Activated CD4-positive, alpha-beta memory T cell treated with anti-CD3 and anti-CD28 coated beads for 36 hours (primary cell): ENCODE measurements at places on chromosomes 7 and 10. TPM values are rescaled to one million over a fixed set of nuclear protein-coding genes. Genes with fewer than 3 reads are reported as not detected.

FGFR2 gene
- total RNA-seq, result 0.19 TPM

NME8 gene
- total RNA-seq, result not detected

SDK1 gene
- total RNA-seq, result 0.24 TPM

C7orf25 gene
- total RNA-seq, result 4.3 TPM

FLNC gene
- total RNA-seq, result 0.05 TPM

DNA sequence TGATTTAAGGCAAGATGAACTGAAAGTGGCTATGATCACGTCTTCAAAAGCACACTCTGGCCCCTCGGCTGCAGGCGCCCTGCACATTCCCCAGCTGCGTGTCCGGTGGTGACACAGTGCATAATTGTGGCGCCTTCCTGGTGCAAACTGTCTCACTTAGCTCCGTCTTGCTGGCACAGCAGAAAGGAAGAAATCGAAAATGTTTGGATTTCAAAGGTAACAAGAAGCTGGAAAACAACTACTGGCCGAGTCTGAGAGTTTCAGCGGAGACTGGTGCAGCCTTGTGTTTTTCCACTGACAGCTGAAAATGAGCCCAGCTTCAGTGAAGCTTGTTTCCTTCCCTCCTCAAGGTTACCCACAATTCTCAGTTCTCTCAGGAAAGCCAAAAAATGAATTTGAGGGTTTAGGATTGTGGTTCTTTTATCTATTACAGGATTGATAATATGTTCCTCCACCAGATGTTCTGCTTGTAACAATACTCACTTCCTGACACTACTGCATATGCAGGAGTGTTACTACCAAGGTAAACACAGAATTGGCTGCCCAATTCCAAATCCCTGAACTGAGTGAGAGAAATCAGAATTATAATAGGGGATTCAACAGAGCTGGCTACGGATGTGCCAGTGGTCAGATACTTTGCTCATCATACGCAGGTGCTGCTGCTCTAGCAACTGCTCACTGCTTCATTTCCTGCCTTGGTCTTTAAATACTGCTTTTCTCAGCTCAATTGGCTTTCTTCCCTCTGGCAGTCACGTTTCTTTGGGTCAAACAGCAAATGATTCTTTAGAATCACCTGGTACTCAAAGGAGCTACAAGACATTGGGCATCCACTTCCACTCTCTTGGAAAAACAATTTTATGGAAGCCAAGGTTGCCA lies 63.7 kb downstream of the TRUB1 start:
- DNase-seq, result no peak

DNA sequence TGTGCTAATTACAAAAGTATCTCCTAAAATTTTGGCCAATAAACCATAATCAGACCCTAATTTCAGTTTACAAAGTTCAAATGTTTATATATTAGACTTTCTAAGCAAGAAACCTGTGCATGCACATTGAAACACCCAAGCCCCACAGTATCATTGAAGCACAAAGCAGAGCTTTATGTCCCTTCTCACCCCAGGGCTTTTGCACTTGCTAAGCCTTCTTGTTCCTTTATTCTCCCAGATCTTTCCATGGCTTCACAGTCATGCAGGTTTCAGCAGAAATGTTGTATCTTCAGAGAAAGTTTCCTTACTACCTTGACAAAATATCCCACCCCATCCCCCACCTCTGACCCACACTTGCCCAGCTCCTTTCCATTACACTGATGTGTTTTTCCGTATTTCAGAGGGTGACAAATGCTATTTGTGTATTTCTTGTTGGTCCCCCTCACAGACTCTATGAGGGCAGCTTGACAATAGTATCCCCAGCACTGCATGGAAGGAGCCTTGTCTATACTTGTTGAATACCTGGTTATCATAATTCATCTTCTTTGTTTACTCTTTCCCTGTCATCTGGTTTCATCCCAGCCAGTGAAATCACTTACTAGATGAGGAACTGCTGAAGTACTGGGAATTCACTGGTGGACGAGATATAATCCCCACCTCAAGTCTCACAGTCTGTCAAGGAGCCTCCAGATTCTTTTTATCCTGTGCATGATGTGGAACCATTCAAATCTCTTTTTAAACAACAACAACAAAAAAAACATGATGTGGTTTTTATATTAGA lies 24.0 kb upstream of the PCGF5 start:
- DNase-seq, result no peak

DNA sequence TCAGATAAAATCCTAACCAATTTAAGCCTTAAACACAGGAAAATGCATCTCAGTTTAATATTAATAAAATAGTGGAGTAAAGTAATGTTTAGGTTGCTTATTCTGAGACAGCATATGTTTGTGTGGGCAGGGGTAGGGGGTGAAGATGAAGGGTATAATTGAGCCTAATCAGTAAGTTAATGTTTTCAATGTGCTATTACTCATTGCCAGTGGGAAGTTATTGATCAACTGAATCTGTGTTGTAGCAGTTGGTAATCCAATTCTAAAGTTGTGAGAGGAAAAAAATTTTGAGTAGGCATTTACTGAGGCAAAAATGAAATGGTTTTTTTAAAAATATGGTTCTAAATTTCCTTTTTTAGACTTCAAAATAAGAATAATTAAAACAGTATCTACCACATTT lies 16.5 kb downstream of the CFAP69 start:
- DNase-seq, result no peak

DNA sequence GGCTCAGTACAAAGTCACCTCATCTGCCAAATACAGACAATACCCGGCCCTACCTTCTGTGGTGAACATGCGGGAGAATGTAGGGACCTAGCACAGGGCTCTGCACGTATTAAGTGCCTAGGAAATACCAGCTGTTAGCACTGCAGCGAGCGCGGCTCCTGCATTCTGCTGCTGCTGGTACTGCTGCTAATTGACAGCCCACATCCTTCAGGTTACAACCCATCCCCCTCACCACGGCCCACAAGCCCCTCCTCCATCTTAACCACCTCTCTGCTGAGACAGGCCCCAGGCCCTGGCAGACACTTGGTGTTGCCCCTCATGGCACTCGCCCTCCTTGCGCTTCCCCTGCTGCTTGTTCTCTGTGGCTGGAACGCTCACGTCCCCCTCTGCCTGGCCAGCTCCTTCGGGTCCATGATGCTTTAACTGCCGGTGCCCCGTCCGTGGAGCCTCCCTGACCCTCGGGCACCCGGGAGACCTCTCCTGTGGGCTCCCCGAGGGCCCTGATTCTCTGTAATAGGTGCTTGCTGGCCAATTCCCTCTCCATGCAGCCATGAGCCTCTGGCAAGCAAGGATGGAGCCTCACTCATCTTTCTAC lies 53.3 kb upstream of the LOXL4 start:
- no peak for DNase-seq

- no peak for DNase-seq
Measured at GRCh38 chr10:50281210-50281966, 30.1 kb upstream of the ASAH2 start.
